Right ventricle myocardium inferior (tissue), 1 donor: ENCODE measurements at places on chromosomes 13 and 19.

GRCh38 chr19:3555653-3556422, 1.5 kb downstream of the MFSD12 start:
- no peak for DNase-seq

- no peak for DNase-seq
These were observed 2325.6 kb upstream of the PCDH20 start for GRCh38 chr13:63741029-63741813.

DNA sequence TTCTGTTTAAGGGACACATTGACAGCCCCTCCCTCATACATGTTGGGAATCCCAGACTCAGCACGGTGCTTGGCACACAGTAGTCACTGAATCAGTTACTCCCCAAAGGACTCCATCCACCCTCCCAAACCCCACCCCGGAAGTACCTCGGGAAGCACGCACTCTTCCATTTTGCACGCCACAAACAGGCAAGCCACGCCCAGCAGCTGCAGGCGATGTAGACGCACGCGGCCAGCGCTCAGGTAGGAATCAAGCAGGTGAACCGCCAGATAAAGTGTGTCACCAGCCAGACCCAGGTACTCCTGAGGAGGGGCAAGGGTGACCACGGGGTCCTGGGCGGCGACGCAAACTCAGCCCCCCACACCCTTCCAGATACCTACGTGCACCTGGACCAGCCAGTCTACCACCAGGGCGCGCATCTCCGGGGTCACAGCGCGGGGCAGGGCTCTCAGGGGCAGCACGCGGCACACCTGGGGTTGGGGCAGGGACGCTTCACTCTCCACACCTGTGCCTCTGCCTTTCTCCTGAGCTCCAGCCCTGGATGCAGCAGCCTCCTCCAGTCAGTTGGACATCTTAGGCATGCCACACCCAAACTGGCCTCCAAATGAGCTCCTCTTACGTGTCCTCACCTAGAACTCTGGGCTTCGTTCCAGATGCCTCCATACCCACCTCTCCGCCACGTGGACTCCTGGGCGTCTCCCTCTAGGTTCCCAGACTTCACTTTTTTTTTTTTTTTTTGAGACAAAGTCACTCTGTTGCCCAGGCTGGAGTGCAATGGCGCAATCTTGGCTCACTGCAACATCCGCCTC, 1.9 kb downstream of the CCNP start:
- DNase-seq = no peak

DNA sequence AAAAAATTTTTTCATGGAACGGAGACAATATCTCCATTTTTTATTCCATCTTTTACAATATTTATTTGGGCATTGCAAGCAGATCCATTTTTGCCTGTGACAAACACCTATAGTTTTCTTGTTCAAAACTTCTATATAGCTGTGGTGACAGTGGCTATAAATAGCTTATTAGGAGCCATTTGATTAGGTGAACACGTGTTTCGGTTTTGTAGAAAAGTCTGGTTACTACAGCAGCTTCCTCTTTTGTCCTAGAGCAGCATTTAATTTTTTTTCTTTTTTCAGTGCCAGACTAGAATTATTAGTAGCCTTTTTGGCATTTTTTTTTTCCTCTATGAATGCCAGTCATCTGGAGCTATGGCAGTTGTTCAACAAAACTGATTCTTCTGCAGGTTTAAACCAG, 123.5 kb downstream of the RXFP2 start:
- DNase-seq = no peak

DNA sequence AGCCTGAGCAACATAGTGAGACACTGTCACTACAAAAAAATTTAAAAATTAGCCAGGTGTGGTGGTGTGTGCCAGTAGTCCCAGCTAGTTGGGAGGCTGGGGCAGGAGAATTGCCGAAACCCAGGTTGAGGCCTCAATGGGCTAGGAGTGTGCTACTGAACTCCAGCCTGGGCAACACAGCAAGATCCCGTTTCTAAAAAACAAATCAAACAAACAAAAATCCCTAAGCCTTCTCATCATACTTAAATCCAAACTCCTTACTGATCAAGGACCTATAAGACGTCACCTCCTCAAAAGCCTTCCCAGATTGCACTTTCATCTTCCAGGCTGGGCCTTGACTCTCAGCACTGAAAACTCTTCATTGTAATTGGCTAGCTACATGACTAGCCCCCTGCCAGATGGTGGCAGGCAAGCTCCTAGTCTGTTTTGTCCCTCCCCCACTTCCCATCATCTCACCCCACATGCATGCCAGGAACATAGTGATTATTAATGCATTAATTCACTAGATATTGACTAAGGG, 17.5 kb upstream of the NANOS3 start:
- DNase-seq = no peak

DNA sequence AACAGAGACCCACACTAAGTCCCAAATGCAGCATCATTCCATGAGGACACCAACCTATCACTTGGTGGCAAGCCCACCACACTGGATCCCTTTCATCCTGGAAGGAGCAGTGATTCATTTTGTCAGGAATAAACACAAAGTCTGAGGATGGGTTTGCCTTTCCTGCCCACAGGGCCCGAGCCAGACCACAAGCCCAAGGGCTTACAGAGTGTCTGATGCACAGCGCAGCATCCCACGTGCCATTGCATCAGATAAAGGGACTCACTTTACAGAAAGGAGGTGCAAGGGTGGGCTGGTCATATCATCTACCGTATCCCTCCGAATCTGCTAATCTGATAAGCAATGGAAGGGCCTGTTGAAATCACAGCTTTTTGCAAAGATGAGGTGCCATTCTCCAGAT, 12.2 kb upstream of the KCTD15 start:
- no peak for DNase-seq

DNA sequence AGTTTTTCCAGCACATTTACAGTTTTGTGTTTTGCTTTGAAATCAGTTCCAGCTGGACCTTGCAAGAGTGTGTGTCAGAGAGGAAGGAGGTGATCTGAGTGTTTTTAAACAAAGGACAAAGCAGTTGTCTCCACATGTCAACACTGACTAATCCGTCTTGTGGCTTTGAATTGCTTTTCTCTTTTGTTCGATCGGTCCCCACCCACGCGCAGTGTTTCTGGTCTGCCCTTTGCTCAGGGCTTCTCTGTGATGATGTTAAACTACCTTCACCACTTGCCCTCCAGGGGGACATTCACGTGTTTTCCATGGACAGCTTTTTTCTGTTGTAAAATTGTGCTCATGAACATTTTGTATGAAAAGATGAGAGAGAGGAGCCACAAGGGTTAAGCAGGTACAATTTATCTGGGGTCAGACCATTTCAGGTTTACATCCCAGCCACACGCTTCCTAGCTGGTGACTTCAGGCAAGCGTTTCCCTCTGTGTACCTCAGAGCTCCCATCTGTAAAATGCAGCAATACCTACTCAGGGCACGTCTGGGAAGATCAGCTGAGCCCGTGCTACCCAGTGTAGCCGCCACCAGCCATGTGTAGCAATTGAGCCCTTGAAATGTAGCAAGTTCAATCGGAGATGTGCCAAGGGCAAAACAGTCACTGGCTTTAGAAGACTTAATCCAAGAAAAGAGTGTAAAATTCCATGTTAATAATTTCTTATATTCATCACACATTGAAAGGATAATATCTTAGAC, 13.5 kb upstream of the PLA2G4C start:
- DNase-seq = no peak

GRCh38 chr13:98880677-98881076, 97.2 kb downstream of the DOCK9 start:
- no peak for DNase-seq

- DNase-seq = no peak
These were observed 306.4 kb upstream of the ZNF507 start for GRCh38 chr19:32038961-32039360.

DNA sequence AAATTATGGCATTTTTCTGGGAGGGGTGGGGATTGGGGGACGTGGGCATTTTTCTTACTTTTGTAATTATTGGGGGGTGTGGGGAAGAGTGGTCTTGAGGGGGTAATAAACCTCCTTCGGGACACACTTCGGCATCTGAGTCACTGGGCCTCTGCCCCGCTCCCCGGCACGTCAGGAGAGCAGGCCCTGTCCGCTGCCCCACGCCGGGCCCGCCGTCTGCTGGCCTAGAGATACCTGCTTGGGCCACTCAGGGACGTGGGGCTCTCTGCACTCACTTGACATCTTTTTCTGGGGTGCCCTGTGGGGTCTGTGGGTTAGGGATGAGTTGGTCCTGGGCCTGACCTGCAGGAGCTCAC, 3.5 kb upstream of the FTL start:
- no peak for DNase-seq

- no peak for DNase-seq
These were observed 460.5 kb downstream of the COG6 start for GRCh38 chr13:40116008-40116407.

DNA sequence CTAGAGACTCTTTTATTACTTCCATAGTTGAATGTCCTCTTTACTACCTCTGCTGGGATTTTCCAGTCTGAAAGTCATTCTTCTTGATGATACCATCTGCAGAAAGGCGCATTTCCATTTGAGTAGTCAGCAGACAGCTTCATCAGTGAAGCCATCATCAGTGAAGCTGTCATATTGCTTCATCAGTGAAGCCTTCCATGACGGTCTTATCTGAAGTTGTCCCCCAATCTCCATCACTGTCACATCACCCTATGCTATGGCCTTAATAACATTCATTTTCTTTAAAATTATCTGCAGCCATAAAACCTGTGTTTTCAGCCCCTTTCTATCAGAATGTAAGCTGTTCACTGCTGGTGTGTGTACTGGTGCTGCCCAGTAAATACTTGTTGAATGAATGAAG, 151.6 kb downstream of the B3GLCT start:
- no peak for DNase-seq

GRCh38 chr13:100044936-100045335, 44.0 kb upstream of the PCCA start:
- DNase-seq = no peak

DNA sequence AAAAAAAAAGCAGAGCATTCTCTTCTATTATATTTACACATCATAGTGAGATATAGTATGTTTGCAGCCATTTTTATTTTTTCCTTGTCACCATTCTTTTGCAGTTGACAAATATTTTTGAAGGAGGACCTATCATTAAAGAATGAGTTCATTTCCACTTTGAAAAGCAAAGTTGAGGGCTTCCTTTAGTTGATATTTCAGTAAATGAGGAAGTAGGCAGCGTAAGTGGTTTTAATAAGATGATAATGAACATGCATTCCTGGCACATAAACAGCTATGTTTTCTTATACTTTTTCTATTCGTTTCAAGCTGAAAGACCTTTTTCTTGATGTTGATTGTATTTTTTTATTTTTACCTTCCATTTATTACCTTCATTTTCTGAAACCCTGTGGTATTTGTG, 66.2 kb downstream of the ZMYM2 start:
- DNase-seq = no peak

GRCh38 chr13:65011378-65011777, 2218.8 kb downstream of the PCDH9 start:
- no peak for DNase-seq

GRCh38 chr13:112700291-112701060, 10.6 kb downstream of the ATP11A start:
- DNase-seq = no peak

DNA sequence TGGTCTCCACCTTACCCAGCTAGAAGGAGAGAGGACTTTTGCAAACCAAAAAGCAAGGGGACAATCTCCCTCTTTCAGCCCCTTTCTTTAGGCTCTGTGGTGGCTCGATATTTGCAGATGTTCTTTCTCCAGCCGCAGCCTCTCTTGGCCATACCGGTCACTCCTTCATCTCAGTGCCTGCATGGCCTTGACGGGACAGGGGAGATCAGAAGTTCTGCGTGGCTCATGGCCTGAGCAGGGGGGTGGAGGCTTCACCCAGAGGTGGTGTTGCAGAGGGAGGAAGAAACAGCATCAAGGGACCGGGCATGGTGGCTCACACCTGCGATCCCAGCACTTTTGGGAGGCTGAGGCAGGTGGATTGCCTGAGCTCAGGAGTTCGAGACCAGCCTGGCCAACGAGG, 53.2 kb downstream of the MYO9B start:
- no peak for DNase-seq

GRCh38 chr13:94800423-94800822, 88.1 kb upstream of the SOX21 start:
- DNase-seq = no peak

DNA sequence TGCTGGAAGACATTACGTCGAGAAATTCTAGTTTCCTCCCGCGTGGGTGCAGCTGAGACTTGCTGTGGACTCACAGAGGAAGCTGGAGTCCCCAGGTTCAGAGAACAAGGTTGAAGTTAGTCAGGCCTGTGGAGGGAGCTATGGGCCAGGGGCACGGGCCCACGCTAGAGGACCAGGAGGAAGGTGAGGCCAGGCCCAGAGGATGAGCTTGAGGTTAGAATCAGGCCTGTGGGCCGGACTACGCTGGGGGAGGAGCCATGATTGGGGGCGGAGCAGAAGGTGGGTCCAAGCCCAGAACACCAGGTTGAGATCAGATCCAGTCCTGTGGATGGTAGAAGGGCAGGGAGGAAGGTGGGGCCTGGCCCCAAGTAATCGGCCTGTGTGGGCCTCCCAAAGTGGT, 32.6 kb downstream of the ZNF846 start:
- DNase-seq = no peak

DNA sequence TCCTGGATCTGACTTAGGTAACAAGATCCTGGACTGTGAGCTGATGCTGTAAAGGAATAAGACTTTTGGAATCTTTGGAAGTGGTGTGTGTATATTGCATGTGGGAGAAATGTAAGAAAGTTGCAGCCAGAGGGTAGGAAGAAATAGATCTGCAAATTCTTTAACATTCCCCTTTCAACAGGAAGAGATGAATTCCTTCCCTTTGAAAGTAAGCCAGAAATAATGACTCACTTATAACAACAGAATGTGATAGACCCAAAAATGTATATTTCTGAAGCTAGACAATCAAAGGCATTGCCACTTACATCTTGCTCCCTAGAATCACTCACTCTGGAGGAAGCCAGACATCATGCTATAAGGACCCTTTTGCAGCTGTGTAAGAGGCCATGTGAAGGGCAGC, 9.8 kb upstream of the SIAH3 start:
- no peak for DNase-seq

DNA sequence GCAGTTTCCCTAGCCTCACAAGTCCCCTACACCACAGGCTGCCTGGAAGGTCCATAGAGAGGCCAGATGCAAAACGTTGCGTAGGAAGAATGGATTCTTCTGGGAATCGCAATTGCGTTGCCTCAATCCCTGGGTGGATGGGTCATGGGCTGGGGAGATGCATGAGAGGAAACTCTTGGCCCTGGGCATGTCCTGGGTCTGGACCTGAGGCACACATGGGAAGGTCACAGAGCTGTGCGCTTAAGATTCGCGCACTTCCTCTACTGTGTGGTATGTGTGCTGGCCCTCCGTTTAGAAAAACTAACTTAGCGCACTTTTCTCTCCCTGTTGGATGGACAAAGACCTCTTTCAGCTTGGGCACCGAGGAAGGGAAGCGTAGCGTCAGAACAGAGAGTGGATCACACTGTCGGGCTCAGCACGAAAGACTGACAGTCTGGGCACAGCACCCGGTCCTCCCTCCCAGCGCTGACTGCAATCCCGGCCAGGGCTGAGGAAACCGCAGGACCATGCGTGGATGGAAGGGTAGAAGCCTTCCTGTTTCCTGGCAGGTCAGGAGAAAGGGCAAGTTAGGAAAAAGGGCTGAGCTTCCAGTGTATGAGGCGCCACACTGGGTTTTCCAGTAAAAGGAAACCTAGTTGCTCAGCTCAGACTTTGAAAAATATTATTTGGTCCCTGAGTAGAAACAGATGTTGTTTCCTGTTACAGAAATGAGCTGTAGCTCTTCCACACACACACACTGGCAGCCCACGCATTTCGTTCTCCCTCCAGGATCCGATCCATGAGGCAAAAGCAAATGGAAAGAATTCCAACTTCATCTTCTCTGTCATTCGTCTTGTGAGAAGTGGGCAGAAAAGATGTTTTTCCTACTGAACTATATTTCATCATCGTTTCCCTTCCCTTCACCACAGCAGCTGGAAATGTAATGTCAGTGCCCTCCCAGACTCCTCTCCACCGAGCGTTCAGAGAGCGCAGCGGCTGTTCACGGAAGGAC, 86.0 kb downstream of the ING1 start:
- no peak for DNase-seq
